ENCODE measurements at places on chromosomes 12 and 14.

DNA sequence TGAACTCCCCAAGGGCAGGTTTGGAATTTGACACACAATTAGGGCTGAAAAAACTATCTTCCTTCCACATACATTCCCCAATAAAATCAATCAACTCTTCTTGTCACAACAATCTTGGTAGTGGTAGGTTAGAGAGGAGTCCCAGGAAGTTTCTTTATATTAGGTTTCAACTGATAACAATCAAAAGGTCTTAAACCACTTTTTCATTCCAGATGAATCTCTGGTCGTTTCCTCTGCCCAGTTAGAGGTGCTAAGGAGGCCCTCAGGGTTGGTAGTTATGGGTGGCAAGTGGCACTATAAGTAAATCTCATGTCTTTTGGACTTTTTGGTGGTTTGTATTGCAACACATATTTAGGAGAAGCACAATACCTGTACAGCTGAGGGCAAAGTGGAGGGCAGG lies 1.7 kb upstream of the SLC38A2 start:
- no peak for DNase-seq

DNA sequence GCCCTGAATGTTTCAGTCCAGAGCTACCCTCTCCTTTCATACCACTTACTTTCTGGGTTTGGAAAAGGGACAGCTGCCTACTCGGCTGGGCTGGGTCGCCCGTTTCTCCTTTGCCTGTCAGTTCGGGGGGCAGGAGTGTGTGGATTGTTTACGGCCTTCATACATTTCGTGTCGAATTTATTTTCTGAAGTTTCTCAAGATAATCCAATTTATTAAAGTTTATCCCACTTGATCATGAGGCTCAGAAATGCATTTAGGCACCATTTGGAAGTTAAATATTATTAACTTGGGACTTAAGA lies 608 bp downstream of the ZNF410 start:
- DNase-seq, result no peak

- DNase-seq, result no peak
These were observed 968 bp upstream of the ARID4A start for GRCh38 chr14:58297412-58297761.

DNA sequence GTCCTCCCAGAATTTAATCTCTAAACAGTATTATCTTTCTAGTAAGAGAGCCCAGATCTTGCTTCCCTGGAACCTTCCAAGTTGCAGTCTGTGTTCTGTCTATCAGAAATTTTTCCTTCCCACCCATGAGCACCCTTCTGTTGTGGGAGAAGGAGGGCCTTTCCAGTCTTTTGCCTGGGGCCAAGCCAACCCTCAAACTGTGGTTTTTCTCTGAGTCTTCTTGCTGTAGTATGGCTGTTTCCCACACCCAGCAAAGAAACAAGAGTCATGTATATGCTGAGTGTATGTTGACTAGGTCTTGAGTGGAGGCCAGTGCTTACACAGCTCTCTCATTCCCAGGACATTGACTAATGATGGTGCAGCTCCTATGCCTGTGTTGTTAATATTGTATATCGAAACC lies 104.5 kb downstream of the TGFB3 start:
- DNase-seq, result no peak

DNA sequence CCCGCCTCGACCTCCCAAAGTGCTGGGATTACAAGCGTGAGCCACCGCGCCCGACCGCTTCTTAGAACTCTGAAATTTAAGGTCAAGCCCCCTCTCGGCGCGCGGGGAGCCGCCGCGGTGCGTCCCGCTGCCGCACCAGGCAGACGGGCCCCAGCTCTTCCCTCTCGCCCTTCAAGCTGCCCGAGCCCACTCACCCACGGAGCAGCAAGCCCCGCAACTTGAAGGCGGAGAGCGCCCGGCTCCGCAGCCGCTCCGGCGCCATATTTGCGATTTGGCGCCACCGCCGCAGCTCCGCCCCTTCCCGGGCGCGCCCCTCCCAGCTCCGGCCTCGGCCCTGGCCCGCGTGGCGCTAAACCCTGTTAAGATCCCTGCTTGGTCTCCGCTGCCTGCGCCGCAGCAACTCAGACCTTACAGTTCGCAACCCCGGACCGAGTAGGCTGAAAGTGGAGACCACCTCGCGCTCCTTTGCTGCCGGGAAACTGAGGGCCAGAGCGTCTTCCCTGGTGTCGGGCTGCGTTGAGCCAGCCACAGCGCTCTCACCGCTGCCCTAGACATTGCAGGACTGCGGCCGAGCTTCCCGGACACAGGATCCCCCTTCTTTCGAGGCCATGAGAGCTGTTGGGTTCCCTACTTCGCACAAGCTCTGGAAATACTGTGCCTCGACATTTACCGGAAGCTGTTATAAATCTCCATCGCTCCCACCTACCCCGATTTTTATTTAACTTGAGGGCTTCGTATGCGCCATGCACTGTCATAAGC lies at the start of gene POLE2:
POLE2 (minus strand) TSS at position 273 of the 759 bp plus-strand sequence; CDS start at position 262, 11 bp downstream.
- DNase-seq, result no peak

GRCh38 chr12:91072931-91073330 lies 15.1 kb upstream of the KERA start:
- DNase-seq, result no peak

DNA sequence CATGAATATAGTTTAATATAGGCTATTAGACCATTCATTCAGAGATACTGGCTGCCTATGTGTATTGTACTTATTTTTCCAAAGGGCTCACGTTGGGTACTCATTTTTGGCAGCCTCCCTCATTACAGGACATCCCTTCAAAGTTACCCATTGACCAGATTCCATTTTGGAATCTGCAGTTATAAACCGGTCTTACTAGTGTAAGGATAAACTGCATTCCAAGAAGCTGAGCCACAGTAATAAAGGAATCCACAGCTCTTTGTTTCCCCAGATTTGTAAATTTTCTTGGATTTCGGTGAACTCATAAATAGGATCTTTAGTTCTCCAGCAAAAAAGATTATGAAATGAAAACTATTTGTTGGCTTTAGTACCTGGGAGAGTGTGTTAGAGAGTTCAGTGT lies 18.9 kb upstream of the CFL2 start:
- DNase-seq, result no peak

GRCh38 chr12:12693111-12693671 lies 2.8 kb downstream of the GPR19 start:
- no peak for DNase-seq

- DNase-seq, result no peak
These were observed 31.9 kb downstream of the SERPINA1 start for GRCh38 chr14:94356379-94357056.

GRCh38 chr12:112122823-112123690 lies 2.3 kb upstream of the TRAFD1 start:
- DNase-seq, result no peak

GRCh38 chr14:32824195-32824594 lies 114.5 kb upstream of the NPAS3 start:
- no peak for DNase-seq

DNA sequence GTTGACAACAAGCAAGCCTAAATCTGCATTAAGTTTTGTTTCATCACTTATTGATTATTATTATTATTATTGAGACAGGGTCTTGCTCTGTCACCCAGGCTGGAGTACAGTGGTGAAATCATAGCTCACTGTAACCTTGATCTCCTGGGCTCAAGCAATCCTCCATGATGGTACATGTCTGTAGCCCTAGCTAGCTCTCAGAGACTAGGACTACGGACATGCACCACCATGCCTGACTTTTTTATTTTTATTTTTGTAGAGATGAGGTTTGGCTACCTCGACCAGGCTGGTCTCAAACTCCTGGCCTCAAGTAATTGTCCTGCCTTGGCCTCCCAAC lies 35.7 kb upstream of the STK38L start:
- no peak for DNase-seq

DNA sequence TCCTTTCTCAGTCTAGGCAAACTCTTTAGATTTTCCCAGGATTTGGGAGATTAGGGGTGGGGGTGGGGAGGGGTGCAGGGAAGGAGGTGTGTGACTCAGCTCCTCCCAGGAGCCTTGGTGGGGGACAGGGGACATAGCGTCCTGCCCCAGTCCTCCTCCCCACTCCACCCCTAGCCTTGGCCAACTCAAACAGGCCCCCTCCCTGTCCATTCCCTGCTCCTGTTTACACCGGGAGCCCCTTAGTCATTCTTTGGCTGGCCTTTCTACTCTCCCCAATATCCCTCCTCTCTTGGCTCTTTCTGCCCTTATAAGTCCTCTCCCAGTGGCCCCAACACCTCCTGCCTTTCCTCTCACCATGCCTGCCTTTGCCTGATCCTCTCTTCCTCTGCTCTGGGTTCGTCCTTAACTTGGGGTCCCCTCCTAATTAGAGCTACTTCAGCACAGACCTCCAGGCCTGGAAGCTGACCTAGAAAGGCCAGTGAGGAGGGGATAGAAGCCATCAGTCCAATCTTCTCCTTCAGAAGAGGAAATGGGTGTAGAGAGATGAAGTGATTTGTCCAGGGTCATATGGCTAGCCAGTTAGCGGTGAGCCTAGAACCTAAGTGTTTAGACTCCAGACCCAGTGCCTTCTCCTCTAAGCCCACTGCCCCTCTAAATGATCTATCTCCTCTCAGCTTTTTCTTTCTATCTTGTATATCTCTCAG lies 2.3 kb upstream of the ITGA5 start:
- DNase-seq, result no peak

DNA sequence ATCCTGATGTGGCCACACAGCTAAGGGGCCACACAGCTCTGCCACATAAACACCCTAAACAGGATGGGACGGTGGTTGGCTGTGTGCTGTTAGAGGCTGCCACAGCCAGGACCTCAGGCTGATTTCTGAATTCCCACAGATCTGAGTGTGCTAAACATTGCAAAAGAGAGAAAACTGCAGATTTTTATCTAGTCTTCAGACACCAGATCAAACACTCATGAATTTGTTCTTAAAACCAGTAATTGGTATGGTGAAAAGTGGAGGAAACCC lies 190.7 kb downstream of the MON2 start:
- no peak for DNase-seq

DNA sequence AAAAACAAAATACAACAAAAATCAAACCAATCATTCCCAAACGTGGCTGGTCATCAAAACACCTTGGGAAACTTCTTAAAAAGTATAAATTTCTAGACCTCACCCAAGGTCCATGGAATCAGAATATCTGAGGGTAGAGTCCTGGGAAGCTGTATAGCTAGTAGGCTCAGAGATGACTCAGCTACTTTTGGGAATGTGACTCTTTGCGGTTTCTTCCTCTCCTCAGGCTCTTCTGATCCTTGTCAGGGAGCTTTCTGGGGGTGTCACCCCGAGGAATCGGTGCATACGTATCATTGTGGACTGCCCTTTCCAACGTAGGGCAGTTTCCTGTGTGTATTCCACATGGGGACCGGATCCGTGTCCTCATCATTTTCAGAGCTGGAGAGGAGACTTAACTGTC lies 14.8 kb downstream of the JDP2 start:
- DNase-seq, result no peak

DNA sequence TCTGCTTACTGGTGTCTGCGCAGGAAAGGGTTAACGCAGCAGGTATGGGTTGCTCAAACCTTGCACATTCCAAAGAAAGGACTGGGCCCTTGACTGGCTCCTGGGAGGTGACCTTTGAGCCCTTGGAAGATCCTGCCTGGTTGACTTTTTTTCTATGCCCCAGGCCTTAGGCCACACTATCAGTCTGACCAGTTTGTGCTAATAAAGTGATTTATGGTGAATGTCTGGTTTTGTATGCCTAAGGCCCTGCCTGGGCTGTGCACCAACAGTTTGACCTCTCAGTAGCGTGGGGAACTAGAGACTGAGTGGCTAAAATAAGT lies 61.4 kb upstream of the SCN8A start:
- DNase-seq, result no peak

DNA sequence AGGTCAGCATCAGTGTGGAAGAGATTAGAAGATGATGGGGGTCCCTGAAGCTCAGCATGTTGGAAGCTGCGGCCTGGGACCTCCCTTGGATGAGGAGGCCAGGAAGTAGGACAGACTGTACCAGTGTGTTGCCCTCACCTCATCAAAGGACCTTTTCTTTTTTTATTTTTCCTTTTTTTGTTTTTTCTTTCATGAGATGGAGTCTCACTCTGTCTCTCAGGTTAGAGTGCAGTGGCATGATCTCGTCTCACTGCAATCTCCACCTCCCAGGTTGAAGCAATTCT lies 16.4 kb upstream of the FAM222A start:
- DNase-seq, result no peak

DNA sequence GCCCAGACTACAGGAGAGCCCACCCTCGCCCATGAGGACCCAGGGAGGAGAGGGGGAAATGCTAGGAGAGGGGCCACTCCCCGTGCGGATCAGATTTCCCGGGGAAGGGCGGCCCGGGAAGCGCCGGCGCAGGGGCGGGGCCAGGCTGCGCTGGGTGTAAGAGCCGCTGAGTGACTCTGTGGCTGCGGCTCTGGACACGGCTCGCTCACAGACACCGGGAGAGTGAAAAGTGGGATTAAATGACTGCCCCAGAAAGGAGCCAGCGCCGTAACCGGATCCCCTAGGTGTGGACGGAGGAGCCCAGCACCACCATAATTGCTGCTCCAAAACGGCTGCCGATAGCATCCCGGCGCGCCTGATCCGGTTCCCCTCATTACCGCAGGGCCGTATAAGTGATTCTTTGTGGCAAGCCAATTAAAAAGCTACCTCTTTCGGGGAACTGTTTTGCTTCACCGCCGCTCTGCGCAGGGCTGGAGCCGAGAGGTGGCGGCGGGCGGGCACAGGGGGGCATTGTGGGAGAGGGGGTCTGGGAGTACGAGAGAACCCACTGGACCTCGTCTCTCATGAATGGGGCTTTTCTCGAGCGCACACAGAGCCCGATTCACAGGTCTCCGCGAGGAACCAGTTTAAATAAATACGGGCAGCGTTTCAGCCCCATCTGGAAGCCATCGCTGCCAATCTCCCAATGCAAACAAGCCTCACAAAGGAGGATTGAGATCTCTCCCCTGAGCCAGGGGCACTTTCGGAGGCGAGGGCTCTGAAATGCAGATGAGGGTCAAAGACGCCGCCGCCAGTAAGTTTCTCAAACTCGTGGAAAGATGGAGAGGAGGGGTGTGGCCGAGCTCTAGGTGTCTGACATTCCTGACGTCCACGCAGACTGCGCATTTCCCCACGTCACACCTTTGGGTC lies 2.5 kb downstream of the COL2A1 start:
- no peak for DNase-seq

DNA sequence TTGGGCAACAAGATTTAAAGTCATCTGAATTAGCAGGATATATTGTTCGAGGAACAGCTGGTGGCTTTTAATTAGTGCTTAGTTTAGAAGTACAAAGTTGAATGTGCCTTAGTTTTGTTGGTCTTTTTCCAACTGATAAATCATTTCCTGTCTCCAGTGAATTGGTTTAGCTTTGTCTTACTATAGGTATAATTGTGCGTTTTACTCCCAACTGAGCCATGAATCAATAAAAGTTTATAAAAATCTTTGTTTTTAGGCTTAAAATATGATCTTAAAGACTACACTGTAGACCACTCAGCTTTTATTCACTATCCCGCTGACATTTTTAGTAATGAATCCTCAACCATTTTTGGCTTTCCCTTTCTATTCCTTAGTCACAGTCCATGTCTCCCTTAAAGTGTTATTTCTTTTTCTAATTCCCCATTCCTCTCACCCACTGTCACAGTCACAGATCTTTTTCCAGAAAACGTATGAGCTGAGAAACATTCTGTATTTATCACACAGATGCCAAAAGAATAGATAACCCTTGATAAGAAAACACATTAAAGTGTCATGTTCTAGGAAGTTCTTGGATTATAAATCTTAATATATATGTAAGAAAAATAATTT lies 34.0 kb upstream of the ALG10 start:
- no peak for DNase-seq

GRCh38 chr14:75697918-75698317 lies 36.9 kb downstream of the TTLL5 start:
- DNase-seq, result no peak

- no peak for DNase-seq
These were observed 668 bp downstream of the RAPGEF3 start for GRCh38 chr12:47757840-47758583.

GRCh38 chr14:74350211-74350927 lies 2.1 kb downstream of the VRTN start:
- DNase-seq, result no peak

- DNase-seq, result no peak
These were observed 119.0 kb upstream of the SLC38A2 start for GRCh38 chr12:46491548-46491947.

All from NCI-H2081 treated with DMSO at 0.1 percent for 48 hours (cell line).